ENCODE measurements at places on chromosomes 13 and 19.

DNA sequence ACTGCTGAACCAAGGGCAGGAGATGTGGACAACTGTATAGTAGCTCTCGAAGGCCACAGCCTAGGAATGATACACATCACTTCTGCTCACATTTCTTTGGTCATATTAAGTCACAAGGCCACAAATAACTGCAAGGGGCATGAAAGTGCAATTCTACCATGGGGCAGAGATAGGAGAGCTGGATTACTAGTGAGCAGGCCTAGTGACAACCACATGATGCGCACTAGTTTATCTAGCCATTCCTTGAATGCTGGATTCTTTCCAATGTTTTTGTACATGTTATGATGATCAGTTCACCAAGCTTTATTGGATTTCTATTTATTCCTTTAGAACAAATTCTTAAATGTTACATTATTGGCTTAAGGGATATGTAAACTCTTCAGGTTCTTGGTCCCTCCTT is 100.7 kb downstream of the MIPEP start:
- no peak for DNase-seq

GRCh38 chr13:114115796-114116195 is 16.6 kb downstream of the RASA3 start:
- DNase-seq = no peak

DNA sequence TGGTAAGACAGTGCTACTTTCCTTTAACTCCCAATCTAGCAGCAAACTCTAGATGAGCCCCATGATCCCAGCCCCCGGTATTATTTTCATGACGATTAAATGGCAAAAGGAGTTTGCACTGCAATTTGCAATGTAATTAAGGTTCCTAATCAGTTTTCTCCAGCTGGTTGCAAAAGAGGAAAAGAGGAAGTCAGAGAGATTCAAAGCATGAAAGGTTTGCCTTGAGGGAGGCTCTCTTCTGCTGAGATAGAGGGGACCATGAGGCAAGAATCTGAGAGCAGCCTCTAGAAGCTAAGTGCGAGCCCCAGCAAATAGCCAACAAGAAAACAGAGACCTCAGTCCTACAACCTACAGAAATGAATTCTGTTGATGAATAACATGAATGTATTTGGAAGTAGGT is 527.1 kb downstream of the UQCRFS1 start:
- DNase-seq = no peak

GRCh38 chr19:3409346-3410064 is 43.1 kb downstream of the NFIC start:
- no peak for DNase-seq

DNA sequence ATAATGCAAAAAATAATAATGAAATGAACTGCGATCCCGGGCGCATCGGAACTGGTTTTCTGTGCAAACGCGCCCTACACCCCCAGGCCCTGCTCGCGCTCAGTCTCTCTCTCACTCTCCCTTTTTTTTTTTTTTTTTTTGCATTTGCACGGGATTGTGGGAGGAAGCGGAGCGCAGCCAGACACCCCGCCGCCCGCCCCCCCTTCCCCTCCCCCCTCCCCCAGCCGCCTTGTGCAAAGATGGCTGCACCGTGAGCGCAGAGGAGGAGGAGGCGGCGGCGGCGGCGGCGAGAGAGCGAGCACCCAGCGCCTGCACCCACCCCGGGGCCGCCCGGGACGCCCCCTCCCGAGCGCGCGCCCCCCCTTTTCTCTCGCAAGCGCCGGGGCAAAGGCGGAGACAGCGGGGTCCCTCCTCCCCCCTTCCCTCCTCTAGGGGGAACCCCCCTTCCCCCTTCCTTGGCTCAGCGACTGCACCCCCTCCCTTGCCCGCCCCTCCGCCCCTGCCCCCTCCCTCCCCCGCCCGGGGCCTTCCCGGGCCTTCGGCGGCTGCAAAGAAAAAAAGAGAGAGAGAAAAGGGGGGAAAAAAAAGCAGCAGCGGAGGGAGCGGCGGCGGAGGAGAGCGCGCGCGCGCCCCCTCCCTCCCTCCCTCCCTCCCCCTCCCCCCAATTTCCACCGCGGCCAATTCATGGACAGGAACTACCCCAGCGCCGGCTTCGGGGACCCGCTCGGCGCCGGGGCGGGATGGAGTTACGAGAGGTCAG is at the start of gene PRR12:
TSS of gene PRR12 (plus strand) at position 212 of the 760 bp plus-strand sequence. CDS start at position 685, 473 bp downstream.
- peak; percentile 30 for DNase-seq

Measured in stimulated activated CD8-positive, alpha-beta memory T cell treated with anti-CD3 and anti-CD28 coated beads, Interleukin-7, amount 100 ng/mL, for 1 hour (primary cell).